ENCODE measurements at places on chromosomes 4 and X. TPM values are rescaled to one million over a fixed set of nuclear protein-coding genes. Genes with fewer than 3 reads are reported as not detected.

Gene CXCL11
- total RNA-seq = not detected

Gene GPR82
- 0.38 TPM for total RNA-seq

DNA sequence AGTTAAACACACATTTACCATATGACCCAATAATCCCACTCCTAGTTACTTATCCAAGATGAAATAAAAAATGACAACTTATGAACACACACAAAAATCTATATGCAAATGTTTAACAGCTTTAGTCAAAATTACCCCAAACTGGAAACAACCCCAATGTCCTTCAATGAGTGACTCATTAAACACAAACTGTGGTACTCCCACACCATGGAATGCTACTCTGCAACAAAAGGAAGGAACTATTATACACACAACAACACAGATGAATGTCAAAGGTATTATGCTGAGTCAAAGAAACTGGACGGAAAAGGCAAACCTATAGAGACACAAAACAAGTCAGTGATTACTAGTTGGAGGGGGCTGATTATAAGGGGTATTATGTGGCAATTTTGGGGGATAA is 40.5 kb downstream of the MED14 start:
- no peak for DNase-seq

Gene RIPPLY1
- total RNA-seq = not detected

DNA sequence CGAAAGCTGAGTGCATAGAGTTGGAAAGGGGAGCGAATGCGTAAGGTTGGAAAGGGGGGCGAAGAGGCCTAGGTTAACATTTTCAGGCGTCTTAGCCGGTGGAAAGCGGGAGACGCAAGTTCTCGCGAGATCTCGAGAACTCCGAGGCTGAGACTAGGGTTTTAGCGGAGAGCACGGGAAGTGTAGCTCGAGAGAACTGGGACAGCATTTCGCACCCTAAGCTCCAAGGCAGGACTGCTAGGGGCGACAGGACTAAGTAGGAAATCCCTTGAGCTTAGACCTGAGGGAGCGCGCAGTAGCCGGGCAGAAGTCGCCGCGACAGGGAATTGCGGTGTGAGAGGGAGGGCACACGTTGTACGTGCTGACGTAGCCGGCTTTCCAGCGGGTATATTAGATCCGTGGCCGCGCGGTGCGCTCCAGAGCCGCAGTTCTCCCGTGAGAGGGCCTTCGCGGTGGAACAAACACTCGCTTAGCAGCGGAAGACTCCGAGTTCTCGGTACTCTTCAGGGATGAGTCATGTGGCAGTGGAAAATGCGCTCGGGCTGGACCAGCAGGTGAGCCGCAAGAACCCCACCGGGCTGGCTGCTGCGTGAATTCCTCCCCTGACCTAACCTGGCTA is at the start of gene DDX3X:
Gene DDX3X, plus strand, starts transcription at position 419 of the 619 bp plus-strand sequence. Its CDS starts 91 bp downstream, at position 510.
- peak; percentile 85 for DNase-seq

DNA sequence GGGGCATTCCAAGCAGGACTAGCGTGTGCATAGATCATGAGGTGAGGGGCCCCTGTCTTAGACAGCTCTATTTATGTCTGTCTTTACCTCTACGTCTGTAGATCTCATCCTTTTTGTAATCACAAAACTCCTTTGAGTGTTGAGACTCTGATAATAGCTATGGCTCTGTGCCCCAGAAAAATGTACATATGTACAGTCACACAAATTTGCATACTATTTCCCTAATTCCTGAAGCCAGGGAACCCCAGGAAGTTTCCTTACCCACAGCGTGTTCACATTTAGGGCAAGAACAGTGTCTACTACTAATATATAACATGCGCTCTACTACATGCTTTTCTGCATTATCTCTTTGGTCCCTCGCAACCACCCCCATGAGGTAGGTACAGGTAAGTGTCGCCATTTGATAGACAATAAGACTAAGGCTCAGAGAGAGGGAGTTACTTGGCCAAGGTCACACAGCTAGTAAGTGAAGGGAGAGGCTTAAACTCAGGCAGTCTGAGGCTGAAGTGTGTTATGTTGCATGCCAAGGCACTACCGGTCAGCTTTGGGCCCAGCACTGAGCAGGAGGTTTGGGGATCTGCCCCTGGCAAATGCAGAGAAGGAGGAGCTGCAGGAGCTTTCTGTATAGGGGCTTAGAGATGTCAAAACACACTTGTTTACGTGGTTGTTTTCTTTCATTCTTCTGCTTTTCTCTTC is 21.0 kb upstream of the CITED1 start:
- DNase-seq = no peak

Gene SLC38A5
- 92.6 TPM for total RNA-seq

DNA sequence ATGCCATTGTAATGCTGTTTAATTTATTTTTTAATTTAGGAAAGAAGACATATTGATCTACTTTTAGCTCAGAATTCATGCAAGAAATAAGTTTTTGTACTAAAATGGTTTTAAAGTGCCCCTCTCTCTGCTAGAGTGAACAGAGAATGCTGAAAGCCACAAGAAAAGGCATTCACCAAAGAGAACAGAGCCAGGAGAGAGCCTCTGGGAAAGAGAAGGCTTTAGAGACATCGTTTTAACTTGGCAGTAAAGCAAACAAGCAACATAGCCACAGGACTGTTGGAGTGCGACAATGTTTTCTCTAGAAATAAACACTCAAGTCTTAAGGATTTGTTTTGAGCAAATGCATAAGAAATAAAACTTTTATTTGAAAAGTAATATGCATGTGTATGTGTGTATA is 484.1 kb upstream of the CPEB2 start:
- no peak for DNase-seq

DNA sequence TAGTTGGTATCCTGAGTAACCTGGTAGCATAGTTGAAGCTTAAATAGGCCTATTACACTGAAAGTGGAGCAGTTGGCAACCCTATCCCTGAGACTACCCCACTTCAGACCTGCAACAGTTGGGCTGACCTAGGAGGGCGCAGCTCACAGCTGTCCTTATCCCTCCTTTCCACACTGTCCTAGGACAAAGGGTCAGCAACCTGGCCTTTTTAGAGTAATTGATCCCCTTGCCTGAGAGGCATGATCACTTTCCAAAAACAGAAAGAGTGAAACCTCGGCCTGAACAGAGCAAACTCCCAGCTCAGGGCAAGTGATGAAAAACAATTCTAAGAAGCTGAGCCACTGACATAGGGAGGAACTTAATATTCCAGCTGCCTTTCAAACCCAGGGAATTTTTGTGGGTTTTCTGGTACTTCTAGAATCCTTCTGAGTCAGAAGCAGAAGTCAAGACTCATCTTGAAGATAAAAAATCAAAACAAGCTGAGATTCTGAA is 94.9 kb upstream of the MYOZ2 start:
- DNase-seq = no peak

DNA sequence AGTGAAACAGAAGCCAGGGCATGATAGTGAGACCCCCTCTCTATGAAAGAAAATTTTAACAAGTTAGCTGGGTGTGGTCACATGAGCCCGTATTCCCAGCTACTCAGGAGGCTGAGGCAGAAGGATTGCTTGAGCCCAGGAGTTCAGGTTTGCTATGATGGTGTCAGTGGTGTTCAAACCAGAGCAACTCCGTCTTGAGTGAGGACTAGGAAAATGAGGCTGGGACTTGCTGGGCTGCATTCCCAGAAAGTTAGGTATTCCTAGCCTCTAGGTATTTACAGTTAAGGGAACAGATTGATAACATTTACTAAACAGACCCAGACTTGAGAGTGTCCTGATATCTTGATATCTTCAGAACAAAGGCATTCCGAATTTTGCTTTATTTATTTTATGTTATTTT is 37.0 kb upstream of the NOCT start:
- DNase-seq = no peak

DNA sequence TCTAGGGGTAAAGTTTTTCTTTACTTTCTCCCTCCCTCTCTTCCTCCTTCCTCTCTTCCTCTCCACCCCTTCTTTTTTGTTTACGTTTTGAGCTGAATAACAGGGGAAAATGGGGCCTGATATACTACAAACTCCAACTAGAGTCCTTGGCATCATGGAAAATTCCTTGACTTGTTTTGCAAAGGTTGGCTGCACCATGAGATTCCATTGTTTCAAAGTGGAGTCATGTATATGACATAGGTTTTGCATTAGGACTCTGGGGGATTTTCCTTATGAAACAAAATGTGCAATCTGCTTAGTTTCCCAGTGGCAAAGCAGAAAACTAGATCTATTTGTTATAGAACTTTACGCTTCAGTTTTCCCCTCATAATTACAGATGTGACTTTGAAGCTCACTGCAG is 233.5 kb upstream of the PGRMC2 start:
- no peak for DNase-seq

DNA sequence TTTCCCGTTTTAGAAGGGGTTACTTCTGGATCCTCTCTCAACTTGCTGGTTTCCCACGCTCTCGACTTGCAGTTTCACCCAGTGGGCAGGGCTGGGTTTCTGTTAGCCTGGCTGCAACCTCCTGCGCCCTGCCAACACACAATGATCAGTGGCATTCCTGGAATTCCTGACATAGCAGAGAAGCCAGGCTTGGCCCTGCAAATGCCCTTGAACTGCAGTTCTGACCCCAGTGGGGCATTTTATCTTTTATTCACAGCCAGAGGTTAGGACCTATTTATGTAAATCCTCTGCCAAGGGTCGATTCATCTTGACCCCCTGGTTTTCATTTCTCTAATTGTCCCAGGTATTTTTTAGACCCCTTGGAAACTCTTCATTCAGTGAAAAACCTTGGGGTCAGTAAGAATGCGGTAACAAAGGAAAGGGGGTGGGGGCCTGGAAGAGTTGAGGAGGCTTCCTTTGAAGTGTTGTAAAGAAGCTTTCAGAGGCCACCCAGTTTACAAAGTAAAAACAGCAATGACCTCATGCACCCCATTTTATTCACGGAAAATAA is 217.6 kb downstream of the ZNF674 start:
- DNase-seq = no peak

DNA sequence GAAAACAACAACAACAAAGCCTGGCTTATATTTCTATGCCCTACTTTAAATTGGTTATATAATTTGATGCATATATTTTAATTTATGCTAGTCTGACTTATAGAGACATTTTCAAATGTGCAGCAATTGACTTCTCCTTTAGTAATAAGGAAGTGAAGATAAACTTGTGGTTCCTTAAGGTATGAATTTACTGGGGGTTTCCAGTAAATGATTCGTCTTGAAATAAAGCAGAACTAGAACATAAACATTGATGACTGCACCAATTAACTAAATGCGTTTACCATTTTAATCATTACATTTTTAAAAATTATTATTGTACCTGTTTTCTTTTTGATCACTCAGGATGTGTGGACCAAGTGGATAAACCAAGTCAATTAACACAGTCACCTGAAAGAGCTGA is 99.6 kb upstream of the CCSER1 start:
- DNase-seq = no peak

- DNase-seq = no peak
Measured at GRCh38 chr4:122119739-122120138, 32.4 kb upstream of the BLTP1 start.

GRCh38 chrX:81392396-81392795 is 190.5 kb downstream of the SH3BGRL start:
- DNase-seq = no peak

- DNase-seq = peak; percentile 62
Measured at GRCh38 chr4:1720163-1720983, 750 bp downstream of the TMEM129 start.

DNA sequence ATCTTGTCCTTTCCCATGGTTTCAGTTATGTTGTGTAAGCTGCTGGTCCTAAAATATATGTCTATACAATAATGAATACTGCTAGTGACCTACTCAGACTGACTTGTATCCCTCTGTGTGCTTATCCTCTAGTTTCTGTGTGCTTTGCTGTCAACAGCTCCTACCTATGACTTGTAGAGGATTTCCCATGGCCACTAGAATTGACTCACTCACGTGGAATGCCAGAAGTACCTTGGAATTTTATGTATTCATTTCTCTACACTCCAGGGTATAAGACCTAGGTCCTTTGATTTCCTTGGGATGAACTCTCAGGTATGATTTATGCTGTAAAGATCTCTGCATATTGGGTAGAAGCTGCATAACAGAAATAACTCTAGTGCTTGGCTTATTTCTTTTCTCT is 279.9 kb upstream of the SLIT2 start:
- DNase-seq = no peak

DNA sequence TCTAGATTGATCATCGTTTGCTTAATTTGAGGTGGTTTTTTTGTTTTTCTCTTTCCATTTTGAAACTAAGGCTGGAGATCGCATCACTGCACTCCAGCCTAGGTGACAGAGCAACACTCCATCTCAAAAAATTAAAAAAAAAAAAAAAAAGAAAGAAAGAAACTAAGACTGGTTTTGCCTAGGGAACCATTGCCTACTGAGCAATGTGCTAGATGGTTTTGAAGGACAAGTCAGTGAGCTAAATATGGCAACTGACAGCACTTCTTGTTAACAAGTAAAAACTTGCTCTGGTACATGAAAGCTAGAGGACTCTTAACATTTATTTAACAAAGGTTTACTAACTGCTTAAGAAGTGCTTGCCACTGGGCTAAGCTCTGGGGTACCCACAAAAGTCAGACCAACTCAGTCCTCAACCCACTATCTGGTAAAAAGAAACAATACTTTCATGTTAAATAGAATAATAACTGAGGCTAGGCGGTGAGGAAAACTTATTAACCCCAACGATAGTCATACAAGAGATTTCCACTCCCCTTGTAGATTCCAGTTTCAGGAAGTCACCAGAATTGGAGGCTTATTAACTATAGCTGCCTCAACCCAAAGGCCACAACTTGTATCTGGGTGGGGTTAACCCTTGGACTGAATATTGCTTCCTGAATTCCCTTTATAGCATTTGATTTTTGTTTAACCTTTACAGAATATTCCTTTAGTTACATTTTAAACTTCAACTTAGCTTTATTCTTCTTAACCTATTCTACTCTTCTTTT is 111.6 kb downstream of the FRYL start:
- no peak for DNase-seq

DNA sequence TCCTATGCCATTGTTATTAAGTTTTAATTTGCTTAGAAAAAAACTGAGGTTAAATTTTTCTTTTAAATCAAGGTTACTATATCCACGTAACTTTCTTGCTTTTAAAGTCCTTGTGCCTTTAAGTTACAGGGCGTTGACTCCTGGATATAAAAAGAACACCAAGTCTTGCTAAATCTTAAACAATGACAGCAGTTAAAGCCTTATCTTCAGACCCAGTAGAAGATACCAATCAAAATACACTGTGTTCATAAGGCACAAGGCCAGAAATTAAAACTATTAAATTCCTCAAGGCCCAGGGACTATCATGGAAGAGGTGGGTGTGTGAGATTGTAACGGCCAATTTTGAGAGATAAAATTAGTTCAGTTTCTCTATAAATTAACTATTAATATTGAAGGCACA is 60.4 kb downstream of the PAGE2 start:
- no peak for DNase-seq

DNA sequence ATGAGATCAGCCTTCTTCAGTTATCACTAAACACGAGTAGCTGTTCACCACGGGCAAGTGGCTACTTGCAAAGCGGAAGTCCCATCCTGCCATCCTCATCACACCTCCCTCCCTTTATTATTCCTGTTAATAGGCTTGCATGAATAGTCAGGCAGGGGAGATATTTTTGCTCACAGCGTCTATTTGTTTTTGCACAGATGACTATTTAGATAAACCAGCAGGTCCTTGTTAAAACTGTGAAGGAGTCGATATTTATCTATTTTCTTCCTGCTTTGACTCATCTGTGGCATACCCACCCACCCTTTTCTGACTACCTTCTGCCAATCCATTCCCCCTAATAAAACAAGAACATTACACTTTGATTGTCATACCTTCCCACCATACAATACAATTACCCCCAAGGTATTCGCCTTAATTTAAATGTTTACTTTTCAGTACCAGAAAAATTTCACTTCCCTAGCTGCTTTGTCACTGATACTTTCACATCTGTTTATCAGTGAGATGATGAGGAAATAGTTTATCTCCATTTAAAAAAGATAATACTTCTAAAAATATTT is 96.6 kb upstream of the BANK1 start:
- DNase-seq = no peak
